D341Med (cell line): ENCODE measurements at places on chromosomes 12 and 14.

DNA sequence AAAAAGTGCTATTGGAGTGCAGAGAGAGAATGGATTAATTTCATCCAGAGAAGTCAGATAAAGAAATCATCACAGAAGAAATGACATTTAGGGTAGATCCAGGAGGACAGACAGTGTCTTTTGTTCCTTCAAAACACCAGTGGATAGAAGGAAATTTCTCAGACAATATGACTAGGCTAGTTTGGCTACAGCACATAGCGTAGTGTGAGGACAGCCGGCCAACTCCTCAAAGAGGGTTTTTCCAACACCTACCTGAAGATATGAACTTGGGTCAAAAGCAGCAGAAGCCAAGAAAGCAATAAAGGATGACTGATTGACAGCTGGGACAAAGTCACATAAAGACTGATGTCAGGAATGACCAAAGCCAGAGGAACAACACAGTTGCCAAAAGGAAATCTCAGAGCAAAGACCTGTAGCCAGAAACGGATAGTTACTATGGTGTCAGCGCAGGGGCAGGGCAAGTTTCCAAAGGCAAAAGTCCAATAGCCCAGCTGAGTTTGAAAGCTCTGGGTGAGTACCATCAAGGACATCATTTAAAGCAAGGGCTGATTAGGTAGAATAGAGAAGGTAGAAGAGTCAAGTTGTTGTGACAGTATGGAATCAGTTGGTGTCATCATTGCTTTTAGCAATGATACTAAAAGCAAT is 58.7 kb upstream of the PDE3A start:
- DNase-seq = no peak

- DNase-seq = peak; percentile 67
Measured at GRCh38 chr14:105387530-105387922, 10.8 kb upstream of the TEX22 start.

DNA sequence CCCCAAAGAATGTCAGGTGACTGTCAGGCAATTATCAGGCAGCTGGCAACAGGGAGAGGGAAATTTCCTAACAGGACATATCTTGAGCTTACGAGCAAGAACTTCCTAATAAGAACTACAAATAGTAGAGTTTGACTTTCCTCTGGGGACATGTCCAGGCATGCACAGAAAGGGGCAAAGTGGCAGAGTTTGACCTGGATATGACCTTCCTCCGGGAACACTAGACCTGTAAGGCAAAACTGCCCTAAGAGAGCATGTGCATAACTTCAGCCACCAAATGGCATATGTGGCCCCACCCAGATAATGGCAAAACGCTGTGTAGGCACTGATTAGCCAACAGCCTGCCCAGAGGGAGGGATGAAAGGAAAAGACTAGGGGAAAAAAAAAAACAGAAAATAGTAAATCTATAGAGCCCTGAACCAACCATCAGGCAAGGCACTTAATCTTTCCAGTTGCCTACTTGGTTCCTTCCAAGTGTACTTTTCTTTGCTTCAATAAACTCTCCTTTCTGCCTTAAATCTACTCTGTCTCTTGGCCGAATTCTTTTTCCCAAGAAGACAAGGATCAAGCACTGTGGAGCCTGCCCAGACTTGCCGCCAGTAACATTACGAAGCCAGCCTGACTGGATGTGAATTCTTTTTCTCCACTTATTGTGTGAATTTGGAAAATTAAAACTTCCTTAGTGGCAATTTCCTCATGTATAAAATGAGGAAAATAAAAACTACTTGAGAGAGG is 164.1 kb downstream of the SPTSSA start:
- DNase-seq = no peak

- DNase-seq = no peak
Measured at GRCh38 chr12:186006-186625, 27.8 kb downstream of the SLC6A12 start.

DNA sequence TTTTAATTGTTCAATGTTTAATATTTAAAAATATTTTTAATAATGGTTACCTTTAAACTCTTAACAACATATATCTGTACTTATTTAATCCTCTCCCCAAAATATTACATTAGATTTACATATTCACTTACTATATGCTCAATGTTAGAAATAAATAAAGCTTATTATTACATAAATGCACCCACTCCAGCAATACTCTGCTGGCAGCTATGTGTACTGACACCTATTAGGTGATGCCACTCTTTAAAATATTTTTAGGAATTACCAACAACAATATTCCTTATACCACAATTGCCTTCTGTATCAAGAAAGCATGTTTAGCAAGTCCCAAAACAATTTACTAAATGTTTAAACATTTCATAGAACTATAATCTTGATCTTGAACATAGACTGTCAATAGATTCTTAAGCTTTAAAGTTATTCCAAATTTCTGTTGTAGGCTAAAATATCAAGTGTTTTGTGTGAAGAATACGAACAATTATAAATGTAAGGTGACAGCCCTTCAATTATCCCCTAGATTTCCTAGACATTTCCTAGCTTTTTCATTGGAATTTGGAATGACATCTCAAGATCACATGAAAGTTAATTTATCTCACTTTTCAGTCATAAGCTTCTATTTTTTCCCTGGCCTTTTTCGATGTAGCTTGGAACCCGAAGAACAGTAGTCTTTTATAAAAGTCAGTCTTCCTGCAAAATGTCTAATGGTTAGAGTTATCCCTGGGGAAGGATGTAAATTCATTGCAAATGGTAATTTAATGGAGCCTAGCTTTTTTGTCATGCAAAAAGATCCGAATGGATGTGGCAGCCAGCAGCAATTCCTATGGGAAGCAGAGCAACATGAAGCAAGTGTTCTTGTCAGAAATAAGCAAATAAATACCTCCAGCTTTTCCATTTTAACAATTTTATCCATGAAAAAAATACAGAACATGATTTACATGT is 907.5 kb upstream of the ATXN7L3B start:
- no peak for DNase-seq

DNA sequence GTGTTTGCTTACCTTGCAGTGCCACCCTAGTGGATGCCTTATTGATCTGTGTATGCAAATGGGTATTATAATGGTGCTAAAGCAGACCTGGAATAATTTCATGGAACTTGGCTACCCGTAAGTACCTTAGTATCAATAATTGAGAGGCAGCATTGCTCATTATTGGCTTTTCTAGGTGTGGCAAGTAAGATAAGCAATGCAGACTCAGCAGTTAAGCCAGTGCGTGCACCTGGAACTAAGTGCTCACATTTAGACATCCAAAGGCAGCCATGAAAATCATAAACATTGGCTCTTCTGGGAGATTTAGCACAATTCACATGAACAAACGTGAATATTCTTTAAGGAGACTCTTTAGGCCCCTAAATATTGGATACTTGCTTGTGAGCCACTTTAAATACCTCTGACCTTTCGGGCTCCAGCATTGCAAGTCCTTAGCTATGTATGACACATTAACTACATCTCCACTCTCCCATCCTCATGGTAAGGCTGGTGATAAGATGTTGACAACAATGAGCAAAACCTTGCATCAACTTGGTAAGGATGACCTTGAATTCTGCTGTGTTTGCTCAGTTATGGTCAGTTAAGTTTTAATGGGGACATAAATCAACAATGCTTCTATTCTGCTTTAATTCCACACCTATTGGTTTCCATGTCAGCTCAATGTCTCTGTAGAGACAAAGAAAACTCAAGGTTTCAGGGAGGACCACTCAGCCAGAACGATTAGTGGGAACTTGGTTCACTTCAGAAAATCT is 112.0 kb downstream of the SLC5A8 start:
- DNase-seq = no peak

DNA sequence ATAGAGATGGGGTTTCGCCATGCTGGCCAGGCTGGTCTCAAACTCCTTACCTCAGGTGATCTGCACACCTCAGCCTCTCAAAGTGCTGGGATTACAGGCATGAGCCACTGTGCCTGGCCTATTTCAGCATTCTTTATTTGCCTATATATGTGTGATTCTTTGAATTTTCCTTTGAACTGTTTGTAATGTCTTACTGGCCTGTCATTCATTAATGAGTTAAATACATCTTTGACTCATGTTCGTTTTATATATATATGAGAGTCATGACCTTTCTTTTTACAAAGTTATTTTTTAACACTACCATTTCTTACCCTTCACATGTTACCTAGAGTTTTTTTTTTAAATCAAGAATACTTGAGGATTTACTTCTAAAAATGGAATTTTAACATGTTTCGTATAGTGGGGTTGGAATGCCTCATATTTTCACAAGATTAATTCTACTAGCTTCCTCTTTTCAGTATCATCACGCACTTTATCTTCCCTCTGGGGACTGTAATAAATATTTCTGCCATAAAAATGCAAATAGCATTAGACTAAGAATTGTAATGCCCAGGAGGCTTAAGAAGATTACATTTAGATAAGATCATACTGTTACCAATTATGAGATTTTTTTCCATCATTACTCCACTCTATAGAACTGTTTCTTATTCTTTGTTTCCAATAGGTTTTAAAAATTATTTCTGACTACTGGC is 66.7 kb downstream of the NTN4 start:
- no peak for DNase-seq

- no peak for DNase-seq
Measured at GRCh38 chr12:51695241-51696010, 104.4 kb downstream of the SCN8A start.

GRCh38 chr14:20603813-20604690 is 12.9 kb upstream of the RNASE12 start:
- DNase-seq = no peak
